GM18507 (cell line): ENCODE measurements at places on chromosomes 4 and X.

GRCh38 chrX:119871599-119872395 is at the start of the genes NDUFA1 and RNF113A:
Gene NDUFA1 (plus strand): TSS chrX:119871832. CDS start chrX:119871912, 80 bp downstream.
Gene RNF113A (minus strand): TSS chrX:119871733. CDS start chrX:119871613, 120 bp downstream.
- peak; percentile 65 for DNase-seq

DNA sequence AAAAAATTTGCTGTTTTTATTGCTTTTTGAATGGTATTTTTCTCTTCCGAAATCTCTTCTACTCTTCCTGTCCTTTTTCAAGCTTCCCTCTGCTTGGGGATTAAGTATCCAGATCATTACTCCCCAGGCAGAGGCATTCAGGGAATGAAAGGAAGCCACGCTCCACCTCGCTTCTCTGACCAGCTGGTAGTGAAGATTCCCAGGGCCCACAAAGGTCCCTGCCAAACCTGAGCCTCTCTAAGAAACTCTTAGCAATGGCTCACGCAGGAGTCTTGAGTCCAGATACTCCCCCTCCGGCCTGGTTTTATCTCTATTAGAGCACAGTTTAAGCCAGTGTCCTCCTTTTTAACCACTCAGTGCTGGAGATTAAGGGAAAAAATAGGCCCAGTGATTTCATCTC is 51.4 kb upstream of the SOD3 start:
- no peak for DNase-seq

DNA sequence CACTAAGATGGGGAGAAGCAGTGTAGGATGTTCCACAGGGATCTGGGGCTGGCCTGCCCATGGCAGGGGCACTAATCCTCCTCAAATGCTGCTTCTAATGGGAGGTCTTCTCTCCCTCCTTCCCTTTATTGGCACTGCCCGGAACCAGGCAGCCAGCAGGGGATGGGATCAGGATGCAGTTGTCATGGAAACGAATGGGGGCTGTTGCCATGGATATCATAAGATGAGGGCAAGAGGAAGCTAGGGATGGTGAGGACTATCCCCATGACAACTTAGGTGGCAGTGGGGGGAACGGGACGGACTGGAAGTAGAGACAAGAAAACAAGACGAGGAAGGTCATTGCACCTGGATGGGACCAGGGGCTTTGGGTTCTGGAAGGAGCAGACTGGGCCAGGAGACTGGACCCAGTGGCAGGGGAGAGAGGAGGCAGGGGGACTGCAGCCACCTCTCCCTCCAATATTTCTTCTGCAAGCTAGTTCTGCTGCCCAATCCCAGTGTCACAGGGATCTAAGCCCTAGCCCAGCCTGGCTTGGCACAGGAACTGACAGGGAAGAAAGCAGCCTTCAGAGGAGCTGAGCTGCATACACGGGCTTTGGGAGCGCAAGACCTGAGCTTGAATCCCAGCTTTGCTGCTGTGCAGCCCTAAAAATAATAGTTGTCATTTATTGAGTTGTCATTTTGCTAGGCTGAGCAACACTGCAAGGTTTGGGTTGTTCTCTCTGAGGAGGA is 19.0 kb downstream of the IQSEC2 start:
- no peak for DNase-seq

GRCh38 chr4:145041378-145041777 is 56.6 kb downstream of the ANAPC10 start:
- no peak for DNase-seq

GRCh38 chrX:13276991-13277390 is 42.9 kb downstream of the ATXN3L start:
- no peak for DNase-seq

GRCh38 chrX:150044556-150044955 is 106.3 kb upstream of the EOLA2 start:
- no peak for DNase-seq

GRCh38 chr4:69075061-69075792 is 21.0 kb upstream of the UGT2B7 start:
- no peak for DNase-seq

GRCh38 chr4:137531986-137532868 is at the start of gene PCDH18:
Gene PCDH18 (minus strand): TSS chr4:137532494. CDS start chr4:137532088, 406 bp downstream.
- no peak for DNase-seq

- DNase-seq, result no peak
Measured at GRCh38 chr4:54050214-54050904, 14.0 kb downstream of the CHIC2 start.

- DNase-seq, result no peak
Measured at GRCh38 chrX:124208660-124209059, 123.8 kb upstream of the TEX13D start.

DNA sequence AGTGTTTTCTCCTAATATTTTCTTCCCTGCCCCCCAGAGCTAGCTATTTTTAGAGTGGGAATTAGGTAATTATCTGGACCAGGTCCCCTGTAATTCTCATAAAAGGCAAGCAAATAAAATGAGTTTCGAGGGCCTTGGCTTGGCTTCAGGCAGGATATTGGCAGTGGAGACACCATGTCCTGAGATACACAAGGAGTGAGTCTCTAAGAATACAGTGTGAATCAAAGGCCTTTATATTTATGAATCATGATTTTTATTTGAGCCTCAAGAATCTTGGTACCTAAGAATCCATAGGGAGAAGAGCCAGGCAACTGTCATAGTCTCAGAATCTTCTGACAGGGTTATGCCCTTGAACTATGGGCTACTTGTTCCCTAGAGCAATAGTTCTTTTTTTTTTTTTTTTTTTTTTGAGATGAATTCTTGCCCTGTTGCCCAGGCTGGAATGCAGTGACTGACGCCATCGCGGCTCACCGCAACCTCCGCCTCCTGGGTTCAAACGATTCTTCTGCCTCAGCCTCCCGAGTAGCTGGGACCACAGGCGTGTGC is 205.4 kb downstream of the LDB2 start:
- no peak for DNase-seq

GRCh38 chr4:36325926-36326325 is 44.5 kb downstream of the DTHD1 start:
- no peak for DNase-seq

DNA sequence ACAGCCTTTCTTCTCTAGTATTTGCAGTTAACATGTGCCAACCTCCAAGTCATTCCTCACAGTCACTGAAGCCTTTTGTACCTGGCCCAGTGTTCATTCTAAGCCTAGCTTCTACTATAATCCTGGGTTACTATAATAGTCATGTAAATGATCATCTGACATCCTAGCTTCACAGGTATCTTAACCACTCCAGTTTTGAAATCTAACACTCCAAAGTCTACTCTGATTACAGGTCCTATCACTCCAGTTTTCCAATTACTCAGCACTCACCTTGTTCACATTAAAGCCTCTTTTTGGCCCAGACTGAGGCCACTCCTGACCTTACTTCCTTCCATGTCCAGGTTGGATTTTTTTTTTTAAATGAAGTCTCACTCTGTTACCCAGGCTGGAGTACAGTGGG is 87.6 kb upstream of the ZCCHC13 start:
- DNase-seq, result no peak

GRCh38 chr4:59060002-59060846 is 1950.0 kb upstream of the IGFBP7 start:
- no peak for DNase-seq

DNA sequence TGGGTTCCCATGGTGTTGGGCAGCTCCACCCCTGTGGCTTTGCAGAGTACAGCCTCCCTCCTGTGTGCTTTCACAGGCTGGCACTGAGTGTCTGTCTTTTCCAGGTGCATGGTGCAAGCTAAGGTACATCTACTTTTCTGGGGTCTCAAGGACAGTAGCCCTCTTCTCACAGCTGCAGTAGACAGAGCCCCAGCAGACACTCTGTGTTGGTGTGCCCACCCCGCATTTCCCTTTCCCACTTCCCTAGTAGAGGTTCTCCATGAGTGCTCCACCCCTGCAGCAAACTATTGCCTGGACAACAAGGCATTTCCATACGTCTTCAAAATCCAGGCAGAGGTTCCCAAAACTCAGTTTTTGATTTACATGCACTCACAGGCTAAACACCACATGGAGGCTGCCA is 143.0 kb downstream of the TECRL start:
- DNase-seq, result no peak

- no peak for DNase-seq
Measured at GRCh38 chr4:151783867-151784266, 23.1 kb upstream of the GATB start.

GRCh38 chr4:123673971-123674370 is 277.4 kb downstream of the SPRY1 start:
- DNase-seq, result no peak

DNA sequence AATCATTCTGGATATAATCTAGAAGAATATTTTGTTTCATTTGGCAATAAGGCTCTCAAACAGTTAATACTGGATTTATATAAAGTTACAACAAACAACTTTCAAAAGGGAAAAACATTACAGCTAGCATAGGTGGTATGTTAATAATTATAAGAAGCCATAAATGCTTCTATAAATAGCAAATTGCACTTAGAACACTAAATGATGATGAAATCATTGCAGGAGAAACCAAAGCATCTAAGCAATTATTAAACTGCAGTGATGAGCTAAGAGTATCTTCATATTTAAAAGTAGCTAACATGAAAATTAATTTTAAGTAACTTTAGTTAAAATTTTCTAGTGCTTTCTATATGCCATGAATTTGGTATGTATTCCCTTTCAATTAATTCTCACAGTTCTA is 189.5 kb downstream of the CENPC start:
- no peak for DNase-seq

GRCh38 chr4:110154582-110154981 is 43.8 kb downstream of the ELOVL6 start:
- DNase-seq, result no peak

- DNase-seq, result no peak
Measured at GRCh38 chr4:181969151-181969550, 274.1 kb upstream of the TENM3 start.

GRCh38 chrX:2926664-2927275 is 2.4 kb downstream of the ARSD start:
- DNase-seq, result no peak

DNA sequence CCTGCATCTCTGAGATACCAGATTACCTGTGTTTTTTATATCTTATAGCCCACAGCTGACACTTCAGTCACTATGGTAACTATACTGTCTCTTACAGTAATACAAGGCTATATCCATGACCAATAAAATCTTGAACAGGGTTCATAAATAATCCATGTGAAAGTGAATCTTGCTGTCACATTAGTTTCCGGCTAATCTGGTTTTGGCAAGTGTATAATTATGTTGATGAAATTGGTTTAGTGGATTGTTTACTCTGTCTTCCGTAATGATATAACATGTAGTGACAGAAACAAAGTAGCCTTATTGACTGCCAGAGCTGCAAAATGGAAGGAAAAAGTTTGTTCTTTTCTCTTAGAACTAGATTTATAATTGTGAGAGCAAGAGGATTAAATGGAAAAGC is 686.6 kb upstream of the PABPC4L start:
- DNase-seq, result no peak

DNA sequence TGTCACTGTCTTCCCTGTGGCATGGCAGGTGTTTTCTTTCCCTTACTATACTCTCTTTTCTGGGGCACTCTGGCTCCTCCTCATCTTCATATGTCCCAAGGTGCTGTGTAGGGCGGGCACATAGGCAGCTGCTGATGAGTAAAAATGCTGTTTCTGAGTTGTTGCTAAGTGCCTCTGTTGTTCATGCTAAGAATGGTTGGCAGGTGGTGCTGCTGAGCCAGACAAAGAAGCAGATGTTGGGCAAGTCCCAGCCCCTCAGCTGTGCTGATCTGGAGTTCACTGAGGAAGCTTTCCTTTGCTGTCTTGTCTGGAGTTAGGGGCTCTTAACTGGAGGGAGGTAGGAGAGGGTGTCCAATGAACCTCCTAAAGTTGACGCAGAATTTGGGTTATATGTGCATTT is 40.6 kb downstream of the HADH start:
- DNase-seq, result peak; percentile 29

- no peak for DNase-seq
Measured at GRCh38 chr4:155433636-155434360, 57.0 kb upstream of the MAP9 start.

DNA sequence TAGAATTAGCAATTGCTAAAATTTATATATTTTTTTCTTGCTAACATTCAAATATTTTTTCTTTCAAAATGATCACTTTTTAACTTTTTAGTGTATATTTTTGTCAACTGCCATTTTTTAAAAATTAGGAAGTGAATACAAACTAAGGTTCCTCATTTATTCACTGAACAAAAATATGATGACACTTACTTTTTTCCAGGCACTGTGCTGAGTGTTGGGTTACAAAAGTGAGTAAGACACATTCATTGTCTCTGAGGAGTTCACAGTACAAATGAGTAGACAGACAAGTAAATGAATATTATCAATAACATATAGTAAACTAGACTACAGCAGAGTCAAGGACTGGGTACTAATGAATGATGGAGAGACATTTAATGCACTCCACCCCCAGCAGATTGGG is 543.5 kb downstream of the PDHA2 start:
- DNase-seq, result no peak

- DNase-seq, result no peak
Measured at GRCh38 chrX:39941332-39941920, 156.3 kb downstream of the BCOR start.

DNA sequence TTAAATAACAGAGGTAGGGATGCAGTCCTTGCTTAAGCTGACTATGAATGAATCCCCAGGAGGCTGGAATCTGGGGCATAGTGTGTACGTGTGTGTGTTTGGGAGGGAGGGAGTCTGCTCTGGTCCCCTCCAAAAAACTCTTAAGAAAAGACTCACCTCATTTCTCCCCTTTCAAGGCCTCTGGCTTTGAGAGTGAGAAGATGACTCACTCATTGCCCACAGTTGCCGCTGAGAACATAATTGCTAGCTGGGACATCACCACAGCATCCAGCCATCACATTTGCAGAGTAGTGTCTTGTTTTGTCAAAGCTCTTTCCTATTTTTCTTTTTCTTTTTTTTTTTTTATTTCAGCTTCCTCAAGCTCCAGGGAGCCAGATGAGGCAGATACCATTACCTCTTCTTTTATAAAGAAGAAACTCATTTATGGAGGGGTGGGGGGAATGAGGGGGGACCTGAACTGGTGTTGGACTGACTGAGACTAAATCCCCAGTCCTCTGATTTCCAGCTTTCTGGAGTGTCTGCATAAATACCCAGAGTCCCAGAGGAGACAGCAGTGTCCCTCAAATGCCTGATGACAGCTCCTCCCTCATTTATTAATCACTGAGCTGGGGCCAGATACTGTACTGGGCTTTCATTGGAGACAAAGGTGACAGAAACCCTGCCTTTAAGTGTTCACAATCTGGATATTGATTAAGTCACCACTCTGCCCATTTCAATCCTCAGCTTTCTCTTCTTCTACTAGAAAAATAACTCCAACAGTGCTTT is 61.9 kb upstream of the LAS1L start:
- DNase-seq, result no peak

DNA sequence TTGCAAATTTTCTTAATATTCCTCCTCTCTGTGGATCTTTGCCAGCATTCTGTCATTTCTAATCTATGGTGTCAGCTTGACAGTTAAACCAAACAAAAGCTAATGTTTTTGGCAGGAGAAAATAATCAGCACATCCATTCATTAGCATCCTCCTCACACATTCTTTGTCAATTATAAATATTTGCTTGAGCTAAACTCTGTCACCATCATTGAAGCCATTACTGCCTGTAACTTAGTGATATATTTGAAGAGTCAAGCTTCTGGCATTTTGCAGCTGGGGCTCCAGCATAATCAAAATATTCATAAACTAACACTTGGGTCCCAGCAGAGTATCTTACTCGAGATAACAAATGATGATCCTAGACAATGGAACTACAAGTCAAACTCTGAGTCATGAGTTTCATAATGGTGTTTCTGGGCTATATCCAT is 126.1 kb downstream of the EIF4E start:
- no peak for DNase-seq

GRCh38 chr4:42732776-42733175 is 75.9 kb upstream of the ATP8A1 start:
- DNase-seq, result no peak
